ENCODE measurements at places on chromosomes 4 and X. TPM values are rescaled to one million over a fixed set of nuclear protein-coding genes. Genes with fewer than 3 reads are reported as not detected.

GRCh38 chrX:11648705-11649519 is 16.8 kb downstream of the ARHGAP6 start:
- no peak for DNase-seq

- DNase-seq, result peak; percentile 9
Measured at GRCh38 chrX:153582896-153583295, 16.0 kb downstream of the CCNQ start.

- no peak for DNase-seq
Measured at GRCh38 chr4:184283659-184284335, 66.1 kb upstream of the ENPP6 start.

GRCh38 chr4:120517966-120518365 is 404.6 kb downstream of the PRDM5 start:
- DNase-seq, result peak; percentile 4

DNA sequence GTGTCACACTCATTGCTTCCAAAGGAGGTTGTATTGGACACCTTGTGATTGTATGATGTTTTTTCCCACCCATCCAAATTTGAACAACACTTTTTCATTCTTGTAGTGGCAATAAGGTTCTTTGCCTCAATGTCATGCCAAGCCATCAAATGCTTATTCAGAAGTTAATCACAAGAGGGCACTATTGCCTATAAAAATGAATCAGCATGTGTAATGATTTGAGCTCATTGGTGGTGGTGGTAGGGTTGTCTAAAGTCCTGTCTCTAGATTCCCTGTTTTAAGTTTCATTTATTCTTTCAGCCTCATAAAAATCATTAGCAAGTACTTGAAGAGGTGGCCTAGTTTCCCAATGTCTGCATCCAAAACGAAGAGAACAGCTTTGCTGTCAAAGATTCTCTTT is 37.0 kb downstream of the IRS4 start:
- DNase-seq, result peak; percentile 2

DNA sequence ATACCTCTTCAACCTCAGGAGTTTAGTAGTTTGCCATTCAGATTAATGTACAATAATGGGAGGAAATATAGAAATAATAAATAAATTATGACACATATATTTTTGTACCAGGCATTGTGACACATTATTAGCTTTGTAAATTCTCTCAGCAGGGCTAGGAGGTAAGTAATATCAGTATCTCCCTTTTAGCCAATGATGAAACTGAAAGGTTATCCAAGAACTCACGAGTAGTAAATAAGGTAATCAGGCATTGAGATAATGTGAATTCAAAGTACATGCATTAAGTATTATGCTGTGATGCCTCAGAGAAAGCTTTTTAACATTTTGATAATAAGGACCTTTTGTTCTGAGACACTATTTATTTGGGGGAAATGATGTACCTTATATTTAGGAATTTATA is 5.3 kb upstream of the ARAP2 start:
- no peak for DNase-seq

GRCh38 chr4:118032691-118033090 is 1.6 kb upstream of the NDST3 start:
- peak; percentile 44 for DNase-seq

- no peak for DNase-seq
Measured at GRCh38 chrX:24483596-24483995, 18.5 kb downstream of the PDK3 start.

GRCh38 chr4:59700651-59701050 is 1499.5 kb upstream of the ADGRL3 start:
- DNase-seq, result no peak

- no peak for DNase-seq
Measured at GRCh38 chr4:15392053-15392805, 35.6 kb upstream of the C1QTNF7 start.

DNA sequence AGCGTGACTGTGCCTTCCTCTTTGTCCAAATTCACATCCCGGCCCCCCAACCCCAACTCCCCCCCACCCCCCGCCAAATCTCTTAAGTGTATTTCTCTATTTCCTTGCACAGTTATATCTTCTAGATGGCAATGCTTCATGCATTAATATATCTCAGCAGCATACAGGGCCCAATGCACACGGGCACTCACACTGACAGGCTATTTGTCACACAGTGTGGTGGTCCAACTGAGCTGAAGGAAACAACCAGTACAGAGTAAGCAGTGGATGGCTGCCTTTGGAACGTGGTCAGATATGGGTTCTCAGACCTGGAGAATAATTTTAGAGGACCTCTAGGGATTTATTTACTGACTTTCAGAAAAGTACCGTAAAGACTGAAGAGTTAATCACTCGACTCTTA is 681 bp downstream of the EXOC1 start:
- DNase-seq, result no peak

DNA sequence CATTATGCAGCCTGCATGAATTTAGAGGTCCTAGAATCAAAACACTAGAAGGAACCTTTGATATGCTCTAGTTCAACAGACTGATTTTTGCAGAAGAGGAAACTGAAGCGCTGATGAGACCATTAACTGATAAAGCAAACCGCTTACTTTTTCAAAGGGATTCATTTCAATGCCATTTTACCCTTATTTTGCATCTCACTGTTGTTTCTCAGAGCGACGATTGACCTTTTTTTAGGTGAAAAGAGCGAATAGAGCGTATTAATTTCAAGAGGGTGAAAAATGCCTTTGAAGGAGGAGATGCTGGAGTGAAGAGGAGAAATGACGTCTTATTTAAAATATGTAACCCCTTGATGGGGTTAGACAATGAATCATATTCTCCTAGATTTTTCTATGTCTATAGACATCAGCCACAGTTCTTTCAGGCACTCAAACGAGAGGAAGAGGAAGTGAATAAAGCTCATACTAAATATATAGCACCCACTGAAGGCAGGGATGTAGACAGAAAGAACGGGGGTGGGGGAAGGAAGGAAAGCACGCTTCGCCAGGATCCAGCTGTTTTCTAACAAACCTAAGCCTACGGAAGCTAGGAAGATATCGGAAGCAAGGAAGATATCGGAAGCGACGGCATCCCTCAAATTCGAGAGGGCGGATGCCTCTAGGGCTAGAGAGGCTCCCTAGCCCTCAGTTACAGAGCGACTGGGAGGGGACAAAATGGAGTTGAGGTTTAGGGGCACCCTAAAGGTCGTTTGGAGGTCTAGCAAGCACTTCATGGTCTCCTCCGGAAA is 848 bp downstream of the ACSL4 start:
- no peak for DNase-seq

- no peak for DNase-seq
Measured at GRCh38 chrX:48043056-48043455, 28.4 kb downstream of the ZNF630 start.

GRCh38 chr4:184879271-184879670 is 53.5 kb upstream of the ACSL1 start:
- no peak for DNase-seq

LRCH2 gene
- total RNA-seq, result 5.1 TPM

STEEP1 gene
- total RNA-seq, result 14.5 TPM

FAM236A gene
- total RNA-seq, result not detected

CD38 gene
- total RNA-seq, result not detected

SHROOM2 gene
- total RNA-seq, result 14.1 TPM

MFAP3L gene
- 14.2 TPM for total RNA-seq

LAP3 gene
- total RNA-seq, result 52.0 TPM

ETDB gene
- total RNA-seq, result not detected
